Activated CD4-positive, alpha-beta memory T cell treated with anti-CD3 and anti-CD28 coated beads for 36 hours (primary cell): ENCODE measurements at places on chromosomes 1 and 21.

DNA sequence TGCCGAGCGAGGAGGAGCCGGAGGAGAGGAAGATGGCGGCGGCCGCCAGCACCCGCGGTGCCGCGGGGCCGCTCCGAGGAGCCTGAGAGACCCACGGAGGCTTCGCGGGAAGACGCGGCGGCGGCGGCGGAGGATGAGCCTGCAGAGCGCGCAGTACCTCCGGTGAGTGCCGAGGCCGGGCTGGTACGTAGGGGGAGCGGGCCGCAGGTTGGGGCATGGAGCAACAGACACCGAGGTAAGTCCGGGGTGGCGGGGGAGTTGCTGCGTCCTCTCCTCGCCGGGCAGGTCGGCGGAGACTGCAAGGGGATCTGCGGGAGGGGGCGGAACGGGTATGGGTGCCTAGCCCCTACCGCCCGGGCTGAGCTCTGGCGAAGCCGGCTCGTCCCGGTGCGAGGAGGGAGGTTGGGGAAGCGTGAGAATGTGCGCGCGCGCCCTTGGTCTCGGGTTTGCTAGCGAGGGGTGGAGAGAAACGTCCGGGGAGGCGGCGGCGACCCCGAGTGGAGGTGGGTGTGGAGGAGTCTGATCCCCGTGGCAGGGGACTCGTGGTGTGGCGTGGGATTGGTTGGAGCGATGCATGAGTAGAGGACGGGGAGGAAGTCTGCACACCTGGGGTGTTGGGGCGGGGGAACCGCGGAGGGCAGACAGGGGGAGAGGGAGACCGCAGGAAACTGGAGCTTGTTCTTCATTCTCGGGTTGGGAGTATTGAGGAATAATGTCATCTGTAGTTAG lies at the start of gene SMG7:
TSS of gene SMG7 (plus strand) at position 12 of the 729 bp plus-strand sequence. CDS start at position 134, 122 bp downstream.
- DNase-seq = peak; percentile 64

DNA sequence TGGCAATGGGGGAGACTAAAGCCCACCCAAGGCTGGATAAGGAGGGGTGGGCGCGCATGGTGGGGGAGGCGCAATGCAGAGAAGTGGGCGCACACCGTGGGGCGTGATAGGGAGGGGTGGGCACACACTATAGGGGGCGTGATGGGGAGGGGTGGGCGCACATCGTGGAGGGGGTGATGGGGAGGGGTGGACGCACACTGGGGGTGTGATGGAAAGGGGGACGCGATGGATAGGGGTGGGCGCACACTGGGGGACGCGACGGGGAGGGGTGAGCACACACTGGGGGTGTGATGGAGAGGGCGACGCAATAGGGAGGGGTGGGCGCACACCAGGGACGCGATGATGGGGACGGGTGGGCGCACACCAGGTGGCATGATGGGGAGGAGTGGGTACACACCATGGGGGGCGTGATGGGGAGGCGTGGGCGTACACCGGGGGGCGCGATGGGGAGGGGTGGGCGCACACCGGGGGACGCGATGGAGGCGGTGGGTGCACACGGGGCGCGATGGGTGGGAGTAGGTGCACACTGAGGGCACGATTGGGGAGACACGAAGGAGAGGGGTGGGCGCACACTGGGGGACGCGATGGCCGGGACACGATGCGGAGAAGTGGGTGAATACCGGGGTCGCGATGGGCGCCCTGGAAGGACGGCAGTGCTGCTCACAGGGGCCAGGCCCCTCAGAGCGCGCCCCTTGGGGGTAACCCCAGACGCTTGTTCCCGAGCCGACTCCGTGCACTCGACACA lies 929 bp downstream of the SUMO3 start:
- DNase-seq = no peak

GRCh38 chr1:21651214-21652042 lies 17.7 kb downstream of the RAP1GAP start:
- peak; percentile 55 for DNase-seq

DNA sequence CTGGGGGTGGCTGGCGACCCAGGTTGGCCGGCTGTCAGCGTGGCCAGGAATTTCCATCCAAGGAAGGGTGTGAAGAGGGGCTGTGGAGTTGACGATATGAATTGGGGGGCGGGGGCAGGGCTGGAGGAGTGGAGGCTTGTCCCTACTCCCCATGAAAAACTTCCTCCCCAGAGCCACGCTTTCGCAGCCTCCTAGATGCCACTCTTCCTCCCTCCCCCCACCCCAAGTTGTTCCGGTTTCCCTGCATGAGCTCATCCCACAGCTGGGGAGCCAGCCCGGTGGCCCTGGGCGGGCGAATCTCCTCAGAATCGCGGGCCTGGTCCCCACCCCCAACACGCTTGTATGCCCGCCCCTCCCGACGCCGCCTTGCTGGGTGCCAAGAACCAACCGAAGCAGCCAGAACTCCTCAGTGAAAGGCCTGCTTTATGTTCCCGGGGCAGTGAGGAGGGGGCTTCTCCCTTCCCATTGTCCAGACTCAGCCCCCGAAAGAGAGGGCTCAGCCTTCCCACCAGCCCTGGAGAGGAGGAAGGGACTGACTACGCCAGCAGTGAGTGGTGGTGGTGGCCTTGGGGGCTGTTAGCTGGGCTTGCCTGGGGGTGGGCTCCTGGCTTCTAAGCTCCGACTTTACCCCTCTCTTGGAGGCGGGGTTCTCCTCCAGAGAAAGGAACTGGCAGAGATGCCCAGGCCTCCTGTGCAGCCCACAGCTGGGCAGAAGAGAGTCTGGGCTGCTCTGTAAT lies 1.8 kb upstream of the CSMD2 start:
- no peak for DNase-seq

DNA sequence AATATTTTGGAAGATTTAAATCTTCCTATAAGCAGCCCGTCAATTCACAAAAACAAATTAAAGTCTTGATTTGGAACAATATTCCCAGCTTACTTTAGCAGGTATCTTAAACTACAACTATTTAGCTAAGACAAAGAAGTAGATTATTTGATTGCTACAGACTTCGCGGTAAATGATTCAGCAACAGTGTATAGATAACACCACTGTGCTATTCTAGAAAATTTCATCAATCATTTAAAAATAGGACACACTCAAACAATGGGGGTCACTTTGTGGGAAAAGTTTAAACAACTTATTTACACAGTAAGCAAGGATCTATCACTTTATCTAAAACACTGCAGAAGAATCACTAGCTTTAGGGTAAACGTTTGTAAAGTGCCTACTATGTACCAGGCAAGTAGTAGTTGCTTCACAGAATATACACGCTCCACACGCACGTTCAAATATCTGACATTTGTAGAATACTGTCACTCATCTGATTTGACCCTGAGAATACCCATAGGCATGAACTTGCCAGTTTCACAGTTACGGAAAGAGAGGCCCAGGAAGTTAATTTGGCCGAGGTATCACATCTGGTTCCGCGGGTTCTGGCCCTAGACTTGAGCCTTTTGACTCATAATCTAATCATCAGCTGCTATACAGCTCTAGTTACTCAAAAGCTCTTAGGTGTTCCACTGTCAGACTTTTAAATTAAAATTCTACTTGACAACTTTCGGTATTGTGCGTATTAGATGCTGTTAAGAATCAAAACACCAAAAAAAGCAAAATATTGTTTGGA lies 876 bp downstream of the DENND2C start:
- no peak for DNase-seq

- DNase-seq = no peak
Observed at GRCh38 chr1:201457508-201457960, 11.5 kb downstream of the PHLDA3 start.
